ENCODE measurements at places on chromosomes 5 and 9. TPM values are rescaled to one million over a fixed set of nuclear protein-coding genes. Genes with fewer than 3 reads are reported as not detected.

DNA sequence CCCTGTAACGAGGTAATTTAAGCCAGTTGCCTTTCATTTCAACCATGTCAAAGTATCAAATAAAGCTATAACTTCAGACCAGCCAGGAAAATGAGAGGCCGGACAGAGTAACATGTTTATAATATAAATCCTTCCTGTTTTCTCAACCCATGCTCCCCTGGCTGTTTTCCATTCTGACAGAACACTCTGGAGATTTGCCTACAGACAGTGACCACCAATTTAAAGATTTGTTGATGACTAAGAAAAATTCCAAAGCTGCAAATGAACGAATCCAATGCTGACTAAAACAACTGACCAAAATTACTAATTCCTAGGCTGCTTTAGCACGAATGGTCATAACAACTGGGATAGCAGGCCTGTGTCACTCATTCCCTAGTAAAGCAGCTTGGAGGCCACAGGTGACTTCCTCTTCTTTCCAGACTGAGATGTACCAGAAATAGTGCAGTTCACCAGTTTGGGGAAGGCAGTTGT lies 141.4 kb downstream of the AOPEP start:
- DNase-seq = no peak

DNA sequence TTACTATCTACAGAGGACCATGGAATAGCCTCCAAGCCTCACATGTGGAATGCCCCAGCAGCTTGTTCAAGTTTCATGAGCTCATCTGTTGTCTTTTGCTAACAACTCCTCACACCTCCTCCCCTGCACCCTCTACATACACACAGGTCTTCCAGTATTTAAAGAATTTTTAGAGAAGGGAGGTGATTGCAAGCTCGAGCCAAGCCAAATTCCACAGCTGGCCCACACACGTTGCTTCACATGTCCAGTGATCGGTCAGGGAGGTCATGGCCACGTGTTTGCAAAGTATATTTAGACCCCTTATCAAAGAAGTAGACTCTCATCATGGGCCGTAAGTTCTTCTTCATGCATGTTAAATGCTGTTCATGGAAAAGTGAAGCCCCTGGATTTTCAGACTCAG lies 281.7 kb downstream of the OSTF1 start:
- no peak for DNase-seq

ERAP2 gene
- total RNA-seq = 58.6 TPM

- DNase-seq = peak; percentile 49
These were observed 6.4 kb downstream of the SEPTIN8 start for GRCh38 chr5:132770476-132771159.

GRCh38 chr9:18746631-18747030 lies 272.7 kb downstream of the ADAMTSL1 start:
- no peak for DNase-seq

TRUB2 gene
- total RNA-seq = 9.1 TPM

PLPP6 gene
- 7.8 TPM for total RNA-seq

GRCh38 chr5:153352685-153353219 lies 137.7 kb upstream of the GRIA1 start:
- DNase-seq = no peak

DNA sequence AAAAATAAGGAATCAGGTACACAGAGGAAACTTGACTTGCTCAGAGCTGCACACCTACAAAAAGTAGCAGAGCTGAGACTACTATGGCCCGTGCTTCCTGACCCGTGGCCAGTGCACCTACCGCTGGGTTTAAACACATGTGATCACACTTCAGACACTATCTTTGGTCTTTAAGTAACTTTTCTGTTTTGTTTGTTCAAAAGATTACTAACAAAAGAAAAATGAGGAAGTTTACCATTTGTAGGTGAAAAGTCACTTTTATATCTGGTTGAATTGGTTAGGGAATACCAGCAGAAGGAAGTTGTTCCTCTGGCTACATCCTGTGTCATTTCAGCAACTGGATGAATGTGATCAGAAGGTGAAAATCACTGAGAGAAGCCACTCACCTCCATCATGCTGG lies 6.5 kb upstream of the SYK start:
- no peak for DNase-seq

KCNIP1 gene
- 5.7 TPM for total RNA-seq

- no peak for DNase-seq
These were observed 74.8 kb downstream of the STK32A start for GRCh38 chr5:147309621-147310020.

- no peak for DNase-seq
These were observed 43.3 kb downstream of the PRELID2 start for GRCh38 chr5:145791866-145792265.

- no peak for DNase-seq
These were observed at the start of gene OLFM1 for GRCh38 chr9:135087489-135087792. Gene OLFM1, plus strand, starts transcription at chr9:135087668. Its CDS starts 322 bp downstream, at chr9:135087990.

GRCh38 chr5:10194083-10194482 lies 55.6 kb downstream of the ATPSCKMT start:
- DNase-seq = no peak

DNA sequence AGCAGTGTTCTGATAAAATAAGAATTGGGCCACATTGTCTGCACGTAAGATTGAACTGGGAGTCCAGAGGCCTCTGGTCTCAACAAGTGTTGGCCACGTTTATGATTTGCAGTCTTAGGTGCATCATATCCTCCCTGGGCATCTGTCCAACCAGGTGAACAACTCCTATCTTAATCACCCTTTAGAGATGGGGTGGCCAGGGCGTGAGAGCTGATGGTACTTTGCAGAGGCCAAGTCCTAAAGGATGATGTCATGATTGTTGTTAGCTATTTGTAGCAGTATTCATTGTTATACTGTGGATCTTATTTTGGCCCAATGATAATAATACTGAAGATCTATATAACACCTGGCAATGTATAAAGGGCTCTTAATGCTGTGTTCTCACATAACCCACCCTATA lies 73.2 kb upstream of the RARS1 start:
- DNase-seq = peak; percentile 21

DNA sequence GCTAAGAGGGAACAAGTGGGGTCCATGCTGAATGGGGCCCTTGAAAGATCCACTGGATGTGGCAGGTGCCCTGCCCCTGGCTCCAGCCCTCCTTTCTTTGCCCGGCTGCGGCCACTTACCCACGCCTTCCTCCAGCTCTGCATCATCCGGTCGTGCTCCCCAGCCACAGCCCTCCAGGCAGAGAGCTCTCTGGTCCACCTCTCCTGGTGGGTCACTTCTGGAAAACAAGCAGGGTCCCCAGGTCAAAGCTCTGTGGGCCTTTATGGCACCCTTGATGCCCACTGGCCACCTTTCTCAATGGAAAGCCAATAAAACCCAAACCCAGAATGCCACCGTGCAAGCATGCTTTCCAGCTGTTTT lies 45.0 kb downstream of the SECISBP2 start:
- DNase-seq = no peak

GRCh38 chr9:32906213-32906612 lies 95.2 kb downstream of the APTX start:
- DNase-seq = no peak

DNA sequence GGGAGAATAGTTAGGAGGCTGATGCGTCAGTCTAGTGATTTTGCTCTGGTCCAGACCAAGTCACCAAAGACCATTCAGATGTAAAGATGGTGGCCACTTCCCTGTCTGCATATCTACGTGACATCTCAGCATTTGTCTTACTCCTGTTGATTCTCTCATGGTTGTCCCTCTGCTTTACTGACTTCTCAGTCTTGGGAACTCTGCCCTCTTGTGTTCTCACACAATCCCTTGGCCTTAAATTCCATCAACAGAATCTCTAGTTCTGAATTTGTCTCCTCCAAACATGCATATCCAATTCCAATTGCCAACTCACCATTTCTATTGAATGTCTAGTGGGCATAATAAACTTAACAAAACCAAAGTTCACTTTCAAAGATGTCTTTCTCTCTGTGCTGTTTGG lies 147.8 kb downstream of the SLC24A2 start:
- DNase-seq = no peak

DNA sequence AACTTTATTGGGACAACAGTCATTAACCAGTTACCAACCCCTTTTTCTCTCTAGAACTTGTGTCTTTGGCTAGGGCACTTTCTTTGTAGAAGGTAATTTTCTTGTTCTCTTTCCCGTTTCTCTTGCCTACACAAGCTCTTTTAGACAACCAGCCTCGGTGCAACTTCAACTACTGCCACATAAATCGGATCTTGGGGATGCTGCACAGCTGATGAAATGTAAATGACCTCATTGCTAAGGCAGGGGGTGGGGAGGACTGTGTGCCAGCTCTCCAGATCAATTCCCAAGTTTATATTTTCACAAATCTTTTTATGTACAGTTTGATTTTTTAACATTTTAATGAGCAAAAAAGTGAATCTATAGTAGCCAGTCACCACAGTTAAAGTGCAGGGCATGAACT lies 157.6 kb downstream of the DENND1A start:
- no peak for DNase-seq

ABLIM3 gene
- 31.1 TPM for total RNA-seq

CDX1 gene
- total RNA-seq = not detected

DNA sequence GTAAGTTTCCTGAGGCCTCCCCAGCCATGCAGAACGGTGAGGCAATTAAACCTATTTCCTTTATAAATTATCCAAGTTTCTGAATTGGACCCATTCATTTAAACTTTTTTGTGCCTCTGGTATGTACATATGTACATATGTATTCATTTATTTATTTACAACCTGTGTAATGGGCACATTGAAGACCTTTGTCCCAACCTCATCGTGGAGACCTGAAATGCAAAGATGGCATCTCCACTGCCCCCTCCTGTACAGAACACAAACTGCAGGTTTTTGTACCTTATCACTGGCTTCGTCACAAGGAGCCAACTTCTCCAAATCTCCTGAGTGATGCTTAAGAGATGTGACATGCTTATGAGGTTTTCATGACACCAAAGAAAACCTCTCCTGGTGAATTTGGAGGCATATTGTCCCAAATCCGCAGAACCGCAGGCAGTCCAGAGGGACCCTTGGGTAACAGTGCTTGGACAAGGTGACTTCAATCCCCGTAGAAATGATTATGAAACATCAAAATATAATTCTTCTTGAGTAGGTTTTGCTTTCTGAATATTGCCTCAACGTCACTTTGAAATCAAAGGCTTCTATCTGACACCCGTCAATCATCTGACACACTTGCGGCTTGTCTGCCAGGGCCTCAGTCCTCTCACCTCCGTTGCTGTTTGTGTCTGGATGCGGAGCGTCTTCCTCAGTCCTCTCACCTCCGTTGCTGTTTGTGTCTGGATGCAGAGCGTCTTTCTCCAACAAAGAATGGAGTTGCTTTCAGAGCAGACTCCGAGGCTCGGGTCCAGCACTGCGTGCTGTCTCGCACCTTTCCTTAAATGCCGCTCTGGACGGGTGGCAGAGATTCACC lies 135.0 kb upstream of the IRX4 start:
- DNase-seq = no peak

NUTM2G gene
- total RNA-seq = not detected

- no peak for DNase-seq
These were observed 39.1 kb downstream of the FAT2 start for GRCh38 chr5:151551985-151552384.

GRCh38 chr5:142080248-142080647 lies 28.3 kb upstream of the NDFIP1 start:
- no peak for DNase-seq

ARID3C gene
- total RNA-seq = not detected

DNA sequence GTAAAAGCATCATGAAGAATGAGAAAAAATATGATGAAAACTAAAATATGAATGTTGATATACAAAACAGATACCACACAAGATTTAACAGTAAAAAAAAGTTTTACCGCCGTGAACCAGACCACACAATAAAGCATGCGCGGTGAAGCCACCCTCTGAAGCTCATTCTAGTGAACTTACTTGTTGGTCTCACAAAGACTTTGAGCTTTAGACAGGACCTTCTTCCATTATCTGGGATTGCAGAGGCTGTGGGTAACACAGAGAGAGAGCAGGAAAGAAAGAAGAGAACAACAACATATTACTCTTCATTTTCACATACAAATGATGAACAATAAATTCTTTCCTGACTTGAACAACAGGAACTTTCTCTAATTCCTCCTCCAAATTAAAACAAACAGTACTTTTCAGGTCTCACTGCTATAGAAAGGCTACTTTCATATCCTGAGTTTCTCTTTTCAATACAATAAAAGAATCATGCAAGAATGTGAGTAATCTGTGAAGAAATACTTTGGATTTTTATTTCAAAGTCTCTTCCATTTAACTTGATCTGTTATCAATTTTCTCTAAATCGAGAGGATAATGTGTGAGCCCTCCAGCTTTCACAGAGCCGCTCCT lies 283.1 kb downstream of the EFNA5 start:
- DNase-seq = no peak

DNA sequence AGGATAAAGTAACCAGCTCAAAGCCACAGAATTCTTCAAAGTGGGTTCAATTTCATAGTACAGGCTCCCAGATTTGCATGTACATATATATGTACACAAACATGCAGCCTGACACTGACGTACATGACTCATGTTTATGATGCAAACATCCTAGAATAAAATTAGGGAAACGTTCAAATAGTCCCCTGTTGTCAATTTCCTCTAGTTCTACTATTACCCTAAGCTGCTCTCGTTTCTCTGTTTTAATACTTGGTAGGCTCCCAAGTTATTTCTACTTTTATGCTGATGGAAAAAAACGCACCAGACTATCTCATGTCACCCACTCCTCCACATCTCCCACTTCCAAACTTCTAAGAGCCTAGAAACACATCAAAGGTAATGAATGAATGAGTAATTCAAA lies 229.7 kb downstream of the EPB41L4A start:
- no peak for DNase-seq

DNA sequence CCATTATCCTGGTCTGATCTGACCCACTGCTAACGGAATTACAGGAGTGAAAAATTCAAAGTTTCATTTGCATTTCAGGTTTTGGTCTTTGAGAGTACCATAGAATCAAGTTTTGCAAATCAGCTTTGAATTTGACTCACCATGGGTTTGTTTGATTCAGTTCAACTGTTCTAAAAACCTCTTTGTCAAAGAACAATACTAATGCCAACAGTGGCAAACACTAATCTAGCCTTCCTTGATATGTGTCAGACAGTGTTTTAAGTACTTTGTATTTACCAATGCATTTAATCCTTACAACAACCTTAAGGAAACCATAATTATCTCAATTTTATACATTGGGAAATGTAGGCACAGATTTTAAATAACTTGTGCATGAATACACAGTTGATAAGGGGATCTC lies 10.1 kb upstream of the FSD1L start:
- DNase-seq = no peak

DNA sequence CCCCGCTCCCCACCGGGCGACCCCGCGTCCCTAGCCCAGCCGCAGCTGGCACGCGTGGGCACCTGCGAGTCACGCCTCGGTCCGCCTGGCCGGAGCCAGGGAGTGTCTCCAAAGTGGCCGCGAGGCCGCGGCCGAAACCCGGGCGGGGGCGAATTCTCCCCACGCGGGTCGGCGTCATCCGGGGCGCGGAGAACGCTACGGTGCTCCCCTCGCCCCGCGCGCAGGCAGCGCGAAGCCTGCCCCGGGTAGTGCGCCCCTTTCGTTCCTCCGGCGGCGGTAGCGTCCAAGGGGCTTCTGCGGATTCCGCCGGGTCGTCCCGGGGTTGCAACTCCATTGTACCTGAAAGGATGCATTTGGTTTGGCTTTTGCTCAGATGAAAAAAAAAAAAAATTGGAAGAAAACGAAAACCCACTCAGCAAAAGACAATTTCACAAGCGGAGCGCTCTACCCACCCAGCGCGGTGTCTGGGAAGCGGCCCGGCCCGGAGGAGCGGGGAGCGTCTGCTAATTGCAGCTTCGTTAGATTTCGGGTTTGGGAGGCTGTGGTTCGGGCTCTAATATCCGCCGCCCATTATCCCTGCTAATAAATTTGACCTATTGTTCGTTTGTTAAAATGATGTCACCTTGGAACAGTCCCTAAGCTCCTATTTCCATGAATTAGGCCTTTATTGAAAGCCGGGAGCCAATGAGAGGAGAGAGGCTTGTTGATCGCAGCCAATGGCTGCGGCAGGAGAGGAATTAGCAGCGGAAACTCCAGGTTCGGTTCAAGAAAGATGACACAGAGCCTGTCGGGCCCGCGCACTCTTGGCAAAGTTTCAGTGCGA lies at the start of gene TLX3:
Gene TLX3, plus strand, starts transcription at position 796 of the 823 bp plus-strand sequence. CDS start 118 bp downstream, outside the sequence.
- no peak for DNase-seq

KCNV2 gene
- total RNA-seq = not detected
